ENCODE measurements at places on chromosomes 1 and 21. TPM values are rescaled to one million over a fixed set of nuclear protein-coding genes. Genes with fewer than 3 reads are reported as not detected.

Gene NBPF6
- not detected for total RNA-seq

Gene CLCA1
- total RNA-seq = not detected

Gene EPS8L3
- 1.1 TPM for total RNA-seq

Gene DNASE2B
- total RNA-seq = not detected

Gene OR10Z1
- not detected for total RNA-seq

DNA sequence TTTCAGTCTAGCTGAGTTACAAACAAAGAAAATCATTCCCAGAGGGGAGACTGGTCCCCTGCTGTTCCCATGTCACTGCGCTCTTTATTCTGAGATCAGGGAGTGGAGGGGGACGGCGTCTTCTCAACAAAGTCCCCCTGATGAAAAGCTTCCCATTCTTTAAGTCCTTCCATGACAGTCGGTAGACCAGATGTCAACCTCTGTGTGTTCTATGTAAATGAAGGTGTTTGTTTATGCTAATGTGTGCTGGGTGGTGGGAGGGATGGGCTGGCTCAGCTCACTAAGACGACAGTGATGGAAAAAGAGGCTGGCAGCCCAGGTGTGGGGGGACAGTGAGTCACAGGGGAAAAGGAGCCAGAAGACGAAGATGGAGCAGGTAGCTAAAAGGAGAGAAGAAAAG, 148.2 kb upstream of the KLHDC7A start:
- no peak for DNase-seq

DNA sequence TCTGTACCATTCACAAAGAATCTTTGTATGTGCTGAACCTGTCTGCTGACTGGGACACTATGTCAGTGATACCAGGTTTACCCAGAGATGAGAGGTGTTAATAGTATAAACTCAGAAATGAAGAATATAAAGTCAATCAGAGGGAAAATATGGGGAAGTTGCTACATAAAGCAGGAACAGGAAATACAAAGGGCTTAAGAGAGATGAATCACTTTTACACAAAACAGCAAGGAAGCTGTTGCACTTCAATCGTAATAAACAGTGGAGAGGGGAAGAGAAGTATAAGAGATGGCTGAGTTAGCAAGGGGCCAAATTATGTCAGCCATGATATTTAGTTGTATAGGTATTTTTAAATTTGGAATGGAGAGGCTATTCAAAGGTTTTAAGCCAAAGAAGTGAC, 890.2 kb upstream of the NCAM2 start:
- no peak for DNase-seq

GRCh38 chr1:240391660-240392260, 220.2 kb downstream of the GREM2 start:
- DNase-seq = no peak

DNA sequence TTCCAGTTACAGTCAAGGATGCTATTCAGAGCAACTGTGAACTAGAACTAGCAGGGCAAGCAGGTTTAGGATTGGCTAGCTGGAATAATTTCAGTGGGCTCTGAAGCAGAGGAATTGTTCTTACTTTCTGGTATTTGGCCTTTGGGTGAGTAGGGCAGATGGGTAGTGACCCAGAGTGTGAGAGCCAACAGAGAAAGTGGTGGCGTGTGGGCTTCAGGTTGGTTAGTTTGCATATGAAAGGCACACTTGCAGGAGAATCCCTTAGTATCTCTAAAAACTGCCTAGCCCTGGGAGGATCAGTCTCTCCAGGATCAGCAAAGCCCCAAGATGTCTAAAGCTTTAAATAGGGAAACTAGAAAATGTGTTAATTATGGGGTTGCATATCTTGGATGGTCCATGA, 67.6 kb upstream of the LRRC8B start:
- no peak for DNase-seq

- no peak for DNase-seq
These were observed 1390.1 kb downstream of the MRPL39 start for GRCh38 chr21:24217151-24217550.

GRCh38 chr1:115251856-115252255, 86.2 kb downstream of the NGF start:
- DNase-seq = no peak

- no peak for DNase-seq
These were observed 178.8 kb downstream of the KCNJ6 start for GRCh38 chr21:37737507-37737906.

DNA sequence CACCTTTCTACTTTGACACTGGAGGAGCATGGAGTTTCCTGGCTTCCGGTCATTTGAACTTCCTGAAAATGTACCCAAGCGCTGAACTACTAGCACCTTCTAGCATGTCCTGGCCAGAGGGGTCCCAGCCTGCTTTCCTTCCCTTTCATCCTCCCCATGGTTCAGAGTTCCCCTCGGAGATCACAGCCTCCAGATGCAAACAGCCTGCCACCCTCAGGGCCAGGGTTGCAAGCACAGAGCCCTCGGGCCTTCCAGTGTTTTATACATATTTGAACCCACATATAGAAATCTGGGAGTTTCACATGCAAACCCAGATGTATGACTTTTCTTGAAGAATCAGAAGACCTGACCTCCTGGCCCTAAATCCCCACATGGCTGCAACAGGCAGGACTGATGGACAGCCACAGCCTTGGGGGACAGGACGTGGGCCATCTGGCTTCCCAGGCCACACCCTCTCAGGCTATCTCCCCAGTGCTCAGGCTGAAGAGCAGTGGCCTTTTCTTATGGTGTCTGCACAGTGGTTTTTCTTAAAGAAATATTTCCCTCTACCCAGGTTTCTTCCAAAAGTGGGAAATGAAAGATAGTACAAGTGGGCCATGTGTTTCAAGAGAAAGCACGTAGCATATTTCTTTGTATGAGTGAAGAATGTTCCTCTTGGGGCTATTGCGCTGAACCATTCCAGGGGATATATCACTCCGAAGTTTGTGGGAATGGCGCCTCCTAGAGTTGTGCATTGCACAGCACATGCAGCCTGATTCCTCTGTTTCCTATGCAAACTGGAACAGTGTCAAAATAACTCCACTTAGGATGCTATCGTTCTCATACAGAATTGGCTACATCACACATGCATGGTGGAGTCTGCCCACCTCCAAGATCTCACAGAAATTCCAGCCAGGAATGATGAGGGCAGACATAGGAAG, 232.0 kb upstream of the VAMP3 start:
- no peak for DNase-seq

DNA sequence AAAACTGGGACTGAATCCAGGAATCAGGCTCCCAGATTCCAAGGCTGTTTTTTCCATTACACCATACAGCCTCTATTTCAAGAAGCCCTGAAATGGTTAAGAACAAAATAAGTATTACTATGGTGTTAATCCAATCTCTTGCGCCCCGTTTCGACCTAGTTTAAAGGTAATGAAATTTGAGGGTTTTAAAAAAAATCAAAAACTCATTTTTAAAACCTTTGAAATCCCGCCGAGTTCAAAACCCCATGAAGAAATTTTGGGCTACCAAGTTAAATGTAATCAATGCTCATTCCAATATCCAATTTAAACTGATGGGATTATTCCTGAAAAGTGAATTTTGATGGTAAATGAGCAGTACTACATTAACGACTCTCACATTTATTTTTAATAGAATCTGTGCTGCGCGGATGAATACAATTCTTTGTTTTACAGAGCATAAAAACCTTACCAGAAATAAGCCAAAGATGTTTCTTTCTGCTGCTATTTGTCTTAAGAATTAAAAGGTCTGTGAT, 767 bp upstream of the EGLN1 start:
- no peak for DNase-seq

All from thoracic aorta (tissue), 2 donors.